Femur (tissue), 1 donor: ENCODE measurements at places on chromosomes 7 and 10.
A peak's percentile ranks its signal among the peaks of the same experiment; 100 is the strongest.

DNA sequence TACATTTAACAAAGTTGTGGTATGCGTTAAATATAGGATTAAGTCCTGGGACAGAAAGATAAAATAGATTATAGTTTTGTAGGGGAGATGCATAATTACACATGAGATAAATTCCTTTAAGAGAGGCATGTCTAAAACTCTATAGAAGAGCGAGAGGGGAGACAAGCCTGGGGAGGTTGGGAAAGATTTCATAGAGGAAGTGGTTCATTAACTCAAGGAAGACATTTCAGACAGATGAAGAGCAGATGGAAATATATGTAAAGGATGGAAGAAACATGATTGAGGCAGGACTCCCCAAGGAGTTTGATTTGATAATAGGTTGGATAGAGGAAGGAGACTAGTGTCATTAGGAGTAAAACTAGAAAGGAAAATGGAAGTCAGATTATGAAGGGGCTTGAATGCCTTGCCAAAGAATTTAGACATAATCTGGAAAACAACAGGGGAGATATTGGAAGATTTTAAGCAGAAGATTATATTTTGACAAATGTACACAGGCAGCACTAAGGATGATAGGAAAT is 96.1 kb downstream of the PHTF2 start:
- DNase-seq: no peak

DNA sequence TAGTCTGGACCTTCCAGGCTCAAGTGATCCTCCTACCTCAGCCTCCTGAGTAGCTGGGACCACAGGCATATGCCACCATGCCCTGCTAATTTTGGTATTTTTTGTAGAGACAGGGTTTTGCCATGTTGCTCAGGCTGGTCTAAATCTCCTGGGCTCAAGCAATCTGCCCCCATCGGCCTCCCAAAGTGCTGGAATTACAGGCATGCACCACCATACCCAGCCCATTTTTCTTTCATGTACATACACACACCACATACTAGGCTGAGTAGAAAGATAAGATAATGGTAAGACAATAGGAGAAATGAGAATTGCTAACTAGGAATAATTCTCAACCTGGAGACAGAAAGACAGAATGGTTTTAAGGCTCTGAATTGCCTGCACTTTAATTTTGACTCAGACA is 83.8 kb downstream of the CPEB3 start:
- DNase-seq: no peak

GRCh38 chr10:132131581-132132420 is 54.9 kb upstream of the DPYSL4 start:
- DNase-seq: no peak

GRCh38 chr10:95837783-95838182 is 70.0 kb upstream of the CC2D2B start:
- DNase-seq: no peak

DNA sequence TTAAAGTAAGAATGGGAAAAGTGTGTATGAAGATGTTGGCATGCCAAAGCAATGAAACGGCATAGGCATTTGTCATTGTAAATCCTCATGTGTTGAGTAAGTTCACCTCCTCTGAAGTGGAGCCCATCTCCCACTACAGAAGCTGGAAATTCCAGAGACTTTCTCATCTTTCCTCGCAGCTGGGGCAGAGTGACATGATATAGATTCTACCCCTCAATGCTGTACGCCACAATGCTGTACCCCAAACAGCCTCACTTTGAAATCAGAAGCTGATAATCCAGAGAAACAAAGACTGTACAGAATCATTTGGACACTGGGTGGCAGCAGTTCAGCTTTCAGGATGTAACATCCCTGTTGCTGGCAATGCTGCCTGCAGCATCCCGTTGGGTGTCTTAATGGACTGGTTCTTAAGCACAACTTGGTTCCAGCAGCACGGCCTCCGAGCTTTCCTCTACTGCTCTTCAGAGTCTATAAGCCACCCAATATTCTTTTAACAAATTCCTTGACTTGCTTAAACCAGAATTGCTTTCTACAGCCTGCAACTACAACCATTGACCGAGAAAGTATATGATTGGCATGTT is 18.8 kb downstream of the ZC3HAV1L start:
- DNase-seq: peak; percentile 74

- DNase-seq: no peak
Observed at GRCh38 chr10:71465551-71466252, 69.0 kb downstream of the CDH23 start.

DNA sequence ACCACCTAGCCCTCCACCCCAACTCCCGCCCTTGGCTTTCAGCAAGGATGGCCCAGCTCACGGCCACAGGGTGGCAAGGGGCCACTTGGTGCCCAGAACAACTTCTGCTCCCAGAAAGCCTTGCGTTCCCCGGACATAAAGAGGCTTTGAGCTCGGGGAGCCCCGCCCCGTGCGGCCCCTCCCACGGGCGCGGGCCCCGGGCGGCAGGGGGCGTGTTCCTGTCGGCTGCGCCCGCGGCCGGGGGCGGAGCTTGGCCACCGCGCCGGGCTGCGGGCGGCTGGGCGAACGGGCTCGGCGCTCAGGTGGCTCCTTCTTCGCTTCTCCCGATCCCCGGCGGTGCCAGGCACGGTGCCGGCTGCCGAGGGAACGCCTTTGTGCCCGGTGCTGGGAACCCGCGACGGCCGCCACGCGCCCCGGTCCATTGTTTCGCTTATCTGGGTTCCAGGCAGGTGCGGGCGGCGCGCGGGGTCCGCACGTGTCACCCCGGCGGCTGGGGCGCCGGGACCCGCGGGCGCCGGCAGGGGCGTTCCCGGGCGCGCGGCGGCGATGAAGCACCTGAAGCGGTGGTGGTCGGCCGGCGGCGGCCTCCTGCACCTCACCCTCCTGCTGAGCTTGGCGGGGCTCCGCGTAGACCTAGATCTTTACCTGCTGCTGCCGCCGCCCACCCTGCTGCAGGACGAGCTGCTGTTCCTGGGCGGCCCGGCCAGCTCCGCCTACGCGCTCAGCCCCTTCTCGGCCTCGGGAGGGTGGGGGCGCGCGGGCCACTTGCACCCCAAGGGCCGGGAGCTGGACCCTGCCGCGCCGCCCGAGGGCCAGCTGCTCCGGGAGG is at the start of gene NFE2L3:
Gene NFE2L3, plus strand, starts transcription at position 246 of the 829 bp plus-strand sequence. Its CDS starts 301 bp downstream, at position 547.
- peak; percentile 61 for DNase-seq

DNA sequence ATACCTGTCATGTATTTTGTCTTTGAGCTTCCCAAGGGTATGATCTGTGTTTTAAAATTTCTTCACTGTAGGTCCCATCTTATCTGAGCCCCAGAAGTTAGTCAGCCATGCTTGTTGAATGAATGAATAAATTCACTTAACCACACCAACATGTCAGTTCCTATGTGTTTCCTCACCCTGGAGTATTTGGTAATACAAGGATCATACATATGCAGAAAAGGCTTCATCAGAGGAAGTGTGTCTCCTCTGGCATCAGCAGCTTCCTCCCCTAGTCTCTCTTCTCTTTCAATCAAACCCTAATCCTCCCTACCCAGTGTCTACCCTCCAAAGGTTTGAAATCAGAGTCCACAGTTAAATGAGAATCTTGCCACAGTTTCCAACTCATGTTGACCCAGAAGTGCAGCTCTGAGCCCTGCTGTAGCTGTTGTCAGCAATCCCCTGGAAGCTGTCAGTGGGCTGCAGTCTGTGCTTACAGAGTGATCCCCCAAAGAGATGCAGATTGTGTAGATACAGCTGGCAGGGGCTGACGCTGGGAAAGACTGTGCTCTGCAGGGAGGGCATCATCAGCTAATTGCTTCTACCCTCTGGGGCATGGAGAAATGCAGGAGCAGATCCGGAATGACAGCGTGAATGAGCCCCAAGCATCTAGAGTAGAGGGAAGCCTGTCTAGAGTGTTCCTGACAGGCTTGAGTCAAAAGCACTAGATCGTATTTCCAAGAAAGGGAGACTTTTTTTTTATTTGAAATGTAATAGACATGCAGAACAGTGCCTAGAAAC is 105.0 kb upstream of the WDR11 start:
- no peak for DNase-seq

- no peak for DNase-seq
Observed at GRCh38 chr10:1643908-1644179, 93.5 kb downstream of the ADARB2 start.

DNA sequence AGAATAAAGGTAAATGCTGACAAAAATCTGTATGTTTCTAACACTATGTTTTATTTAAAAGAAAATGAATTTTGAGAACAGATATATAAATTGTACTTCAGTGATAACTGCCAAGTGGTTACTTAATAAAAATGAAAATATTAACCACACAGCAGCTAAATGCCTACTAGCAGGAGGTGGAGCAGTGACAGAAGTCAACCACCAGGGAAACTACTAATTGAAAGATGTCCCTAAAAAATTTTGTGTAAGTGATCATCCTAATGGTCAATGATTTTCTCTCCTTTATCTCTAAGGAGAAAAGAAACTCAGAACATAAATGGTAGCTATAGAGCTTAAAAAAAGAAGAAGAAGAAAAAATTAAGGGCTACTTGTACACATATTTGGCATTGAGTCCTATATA is 22.9 kb downstream of the WNT16 start:
- no peak for DNase-seq

GRCh38 chr10:23354630-23355279 is 10.2 kb upstream of the C10orf67 start:
- DNase-seq: no peak

GRCh38 chr7:151016942-151017341 is 7.4 kb downstream of the ATG9B start:
- no peak for DNase-seq

GRCh38 chr10:86113983-86114382 is 252.6 kb downstream of the GRID1 start:
- peak; percentile 1 for DNase-seq

- no peak for DNase-seq
Observed at GRCh38 chr7:136348542-136349192, 371.5 kb upstream of the MTPN start.

DNA sequence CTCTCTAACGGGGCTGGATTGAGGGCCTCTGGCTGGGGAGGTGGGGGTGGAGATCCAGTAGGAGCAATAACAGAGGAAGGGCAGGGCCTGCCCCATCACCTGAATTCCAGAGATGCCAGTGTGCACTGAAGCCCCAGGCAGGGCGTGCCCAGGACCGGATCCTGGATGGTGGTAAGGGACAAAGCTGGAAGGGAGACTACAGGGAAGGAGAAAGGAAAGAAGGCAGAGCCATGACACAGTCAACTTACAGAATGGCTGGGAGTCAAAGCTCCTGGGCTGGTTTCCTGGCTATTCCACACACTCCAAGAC is 666 bp downstream of the TMEM139 start:
- DNase-seq: no peak

GRCh38 chr10:65497837-65498236 is 1428.0 kb upstream of the LRRTM3 start:
- DNase-seq: no peak

GRCh38 chr7:14380881-14381280 is 391.4 kb upstream of the ETV1 start:
- DNase-seq: no peak

- no peak for DNase-seq
Observed at GRCh38 chr7:110940756-110941155, 150.2 kb upstream of the LRRN3 start.

DNA sequence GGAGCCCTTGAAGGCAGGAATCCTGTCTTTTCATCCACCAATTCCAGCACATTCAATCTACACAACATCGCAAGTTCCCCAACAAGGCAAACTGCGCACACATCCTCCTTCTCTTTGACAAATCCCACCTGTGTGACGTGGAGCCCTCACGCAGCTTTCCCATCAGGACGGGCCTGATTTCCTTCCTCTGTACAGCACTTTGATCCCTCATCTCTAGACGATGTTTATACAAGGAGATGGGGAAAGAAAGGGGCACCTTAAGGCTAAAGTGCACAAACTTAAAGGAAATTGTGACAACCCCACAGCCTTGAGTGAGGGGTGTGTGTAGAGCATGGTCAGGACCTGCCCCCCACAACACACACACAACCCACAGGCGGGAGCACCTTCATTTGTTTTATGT is 97.2 kb downstream of the PRKAG2 start:
- DNase-seq: no peak

DNA sequence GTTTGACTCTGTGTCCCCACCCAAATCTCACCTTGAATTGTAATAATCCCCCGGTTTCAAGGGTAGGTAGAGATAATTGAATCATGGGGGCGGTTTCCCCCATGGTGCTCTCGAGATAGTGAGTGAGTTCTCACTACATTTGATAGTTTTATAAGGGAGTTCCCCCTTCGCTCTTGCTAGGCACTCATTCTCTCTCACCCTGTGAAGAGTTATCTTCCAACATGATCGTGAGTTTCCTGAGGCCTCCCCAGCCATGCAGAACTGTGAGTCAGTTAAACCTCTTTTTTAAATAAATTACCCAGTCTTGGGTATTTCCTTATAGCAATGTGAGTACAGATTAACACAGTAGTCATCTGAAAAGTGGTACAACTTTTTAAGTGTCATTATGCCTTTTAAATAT is 913.5 kb upstream of the LRRN3 start:
- DNase-seq: no peak

- no peak for DNase-seq
Observed at GRCh38 chr7:50315739-50316671, 11.5 kb downstream of the IKZF1 start.

GRCh38 chr7:112282476-112283188 is 76.1 kb downstream of the ZNF277 start:
- DNase-seq: no peak

DNA sequence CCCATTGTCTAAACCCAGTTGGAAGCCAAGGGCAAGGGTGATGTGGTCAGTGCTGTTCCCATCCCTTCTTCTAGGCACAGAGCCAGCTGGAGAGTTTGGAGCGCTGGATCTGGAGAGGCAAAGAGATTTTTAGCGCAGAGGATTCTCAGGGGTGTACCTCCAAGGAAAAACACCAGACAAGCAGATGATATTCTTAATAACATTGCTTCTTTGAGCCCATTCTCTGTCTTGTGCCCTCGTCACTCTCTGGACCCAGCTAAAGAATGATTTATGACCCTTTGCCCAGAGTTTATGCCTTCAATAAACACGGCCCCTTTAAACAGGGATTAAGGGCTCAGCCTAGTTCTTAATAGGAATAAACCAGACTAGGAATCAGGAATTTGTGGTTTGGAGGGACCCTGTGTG is 4.7 kb upstream of the HIP1 start:
- DNase-seq: no peak

DNA sequence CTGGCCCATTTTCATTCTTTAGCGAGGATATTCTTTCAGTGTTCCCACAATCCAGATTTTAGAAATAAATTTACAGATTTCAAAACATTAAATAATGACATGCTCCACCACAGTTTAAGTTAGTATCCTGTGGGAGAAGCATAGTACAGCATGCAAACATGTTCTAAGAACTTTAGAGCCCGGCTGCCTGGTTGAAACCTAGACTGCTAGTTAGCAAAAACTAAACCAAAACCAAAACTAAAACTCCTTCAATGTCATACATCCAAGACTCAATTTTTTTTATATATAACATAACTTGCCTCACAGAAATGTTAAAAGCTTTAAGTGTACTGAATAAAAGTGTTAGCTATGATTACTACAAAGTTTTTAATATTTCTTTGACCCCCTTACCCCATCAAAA is 17.0 kb downstream of the TRA2A start:
- no peak for DNase-seq

GRCh38 chr7:134366481-134366880 is 49.8 kb upstream of the SLC35B4 start:
- DNase-seq: no peak

DNA sequence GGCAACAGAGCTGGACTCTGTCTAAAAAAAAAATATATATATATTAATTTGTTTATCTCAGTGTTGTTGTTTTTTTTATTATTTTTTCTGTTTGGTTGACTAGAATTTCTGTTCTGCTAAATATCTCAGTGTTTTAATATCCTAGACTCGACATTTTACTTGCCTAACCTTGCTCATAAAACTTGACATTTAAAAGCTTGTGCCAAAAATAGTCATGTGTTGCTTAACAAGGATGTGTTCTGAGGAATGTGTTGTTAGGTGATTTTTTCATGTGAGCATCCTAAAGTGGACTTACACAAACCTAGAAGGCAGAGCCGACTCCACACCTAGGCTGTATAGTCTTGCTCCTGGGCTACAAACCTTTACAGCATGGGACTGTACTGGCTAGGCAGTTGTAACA is 23.1 kb downstream of the NRBF2 start:
- no peak for DNase-seq
